Bronchial epithelial cell (primary cell): ENCODE measurements at places on chromosomes 4 and X. TPM values are rescaled to one million over a fixed set of nuclear protein-coding genes. Genes with fewer than 3 reads are reported as not detected.

The ATOH1 gene
- not detected in 2 replicates for total RNA-seq

The PLP1 gene
- total RNA-seq = not detected in 2 replicates

The RFC1 gene
- 48.2 and 112 TPM in 2 replicates for total RNA-seq

The FAT4 gene
- total RNA-seq = 2.0 and 2.1 TPM in 2 replicates

The UXT gene
- total RNA-seq = 109 and 144 TPM in 2 replicates

The LRP2BP gene
- 0.53 and 0.64 TPM in 2 replicates for total RNA-seq

The PRDM8 gene
- 0.26 and 0.53 TPM in 2 replicates for total RNA-seq

The ARSD gene
- 11.8 and 29.6 TPM in 2 replicates for total RNA-seq

The MAGEH1 gene
- 1.5 and 3.9 TPM in 2 replicates for total RNA-seq

The GPR82 gene
- total RNA-seq = not detected in 2 replicates

The SMS gene
- total RNA-seq = 200 and 252 TPM in 2 replicates

The CENPE gene
- 1.3 and 6.3 TPM in 2 replicates for total RNA-seq

The CT47A1 gene
- total RNA-seq = not detected in 2 replicates

The TSPAN7 gene
- total RNA-seq = 1.1 and 1.3 TPM in 2 replicates

The LPAR4 gene
- total RNA-seq = not detected in 2 replicates

The USP26 gene
- total RNA-seq = not detected in 2 replicates

The FREM3 gene
- not detected in 2 replicates for total RNA-seq

The P2RY8 gene
- total RNA-seq = not detected in 2 replicates

The FATE1 gene
- not detected in 2 replicates for total RNA-seq

The ARHGAP4 gene
- 0.77 and 0.79 TPM in 2 replicates for total RNA-seq

The THAP9 gene
- 2.9 TPM in 2 replicates for total RNA-seq
